ENCODE measurements at places on chromosomes 16 and 17.

DNA sequence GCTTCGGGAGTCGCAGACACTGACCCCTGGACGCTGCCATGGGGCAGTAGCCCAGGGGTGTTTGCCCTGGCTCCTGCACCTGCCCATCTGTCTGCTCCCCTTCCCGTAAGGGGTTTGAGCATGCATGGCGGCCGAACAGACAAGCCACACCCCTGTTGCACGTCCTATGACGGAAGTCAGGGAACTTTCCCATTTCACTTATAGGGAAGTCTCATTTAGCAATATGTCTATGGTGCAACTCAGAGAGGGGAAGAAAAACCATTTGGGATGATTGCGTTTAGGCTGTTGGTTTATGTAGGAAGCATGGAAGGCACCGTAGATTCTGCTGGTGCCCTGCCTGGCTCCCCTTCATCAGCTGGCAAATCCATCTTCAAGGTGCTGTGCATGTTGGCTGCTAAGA lies 112.5 kb downstream of the HAPSTR1 start:
- no peak for DNase-seq

- no peak for DNase-seq
Observed at GRCh38 chr17:13490906-13491482, 110.7 kb downstream of the HS3ST3A1 start.

DNA sequence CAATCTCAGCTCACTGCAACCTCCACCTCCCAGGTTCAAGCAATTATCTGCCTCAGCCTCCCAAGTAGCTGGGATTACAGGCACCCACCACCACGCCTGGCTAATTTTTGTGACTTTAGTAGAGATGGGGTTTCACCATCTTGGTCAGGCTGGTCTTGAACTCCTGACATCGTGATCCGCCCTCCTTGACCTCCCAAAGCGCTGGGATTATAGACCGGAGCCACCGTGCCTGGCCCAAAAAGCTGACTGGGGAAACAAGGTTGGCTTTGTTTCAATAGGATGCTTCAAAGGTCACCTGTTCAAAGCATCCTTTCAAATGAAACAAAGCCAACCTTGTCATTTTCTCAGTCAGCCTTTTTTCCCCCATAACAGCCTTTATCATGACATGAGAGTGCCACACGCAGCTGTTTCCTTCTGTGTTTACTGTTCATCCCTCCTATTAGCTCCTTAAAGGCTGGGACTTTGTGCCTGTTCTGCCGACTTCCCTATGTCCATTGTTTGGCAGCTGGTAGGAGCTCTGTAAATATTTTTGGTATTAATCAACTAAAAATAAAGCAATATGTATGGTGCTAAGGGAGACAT lies 51.1 kb downstream of the ADAMTS18 start:
- no peak for DNase-seq

GRCh38 chr16:48580925-48581500 lies 29.0 kb downstream of the N4BP1 start:
- DNase-seq: no peak

DNA sequence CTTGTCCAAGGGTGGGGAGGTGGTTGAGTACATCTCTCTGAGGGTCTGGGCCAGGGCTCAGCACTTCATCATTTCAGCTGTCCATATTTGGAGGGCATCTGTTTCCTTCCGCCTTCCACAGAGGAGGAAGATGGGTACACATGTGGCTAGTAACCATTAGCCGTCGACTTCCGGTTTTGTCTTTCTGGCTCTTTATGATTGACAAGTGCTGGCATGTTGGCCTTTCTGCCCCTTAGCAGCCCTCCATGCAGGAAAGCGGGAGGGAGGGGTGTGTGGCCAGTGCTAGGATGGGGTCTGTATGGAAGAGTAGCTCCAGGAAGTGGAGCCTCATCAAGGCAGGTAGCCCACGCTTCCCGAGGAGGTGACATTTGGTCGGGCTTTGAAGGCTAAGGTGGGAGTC lies 69.6 kb downstream of the RAI1 start:
- peak; percentile 47 for DNase-seq

DNA sequence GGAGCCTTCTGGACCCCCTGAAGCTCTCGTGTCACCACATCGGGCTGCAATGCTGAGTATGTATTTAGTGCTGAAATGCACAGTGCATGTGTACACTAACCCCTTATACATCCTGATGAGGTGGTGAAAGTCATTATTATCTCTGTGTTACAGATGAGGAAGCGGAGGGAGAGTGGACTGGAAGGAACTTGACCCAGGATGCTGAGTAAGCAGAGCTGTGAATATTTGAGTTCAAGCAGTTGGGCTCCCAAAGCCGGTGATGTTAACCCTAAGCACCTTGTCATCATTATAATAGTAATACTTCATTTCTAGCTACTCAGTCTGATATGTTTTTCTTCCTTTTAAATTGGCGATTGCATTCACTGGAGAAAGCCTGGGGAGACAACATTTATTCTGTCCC lies 25.9 kb upstream of the NKD1 start:
- no peak for DNase-seq

- DNase-seq: no peak
Observed at GRCh38 chr16:24589997-24590396, 50.6 kb downstream of the RBBP6 start.

- DNase-seq: peak; percentile 48
Observed at GRCh38 chr16:77584205-77584859, 138.0 kb upstream of the NUDT7 start.
